H7 (cell line): ENCODE measurements at places on chromosomes 12 and 14. TPM values are rescaled to one million over a fixed set of nuclear protein-coding genes. Genes with fewer than 3 reads are reported as not detected.

DNA sequence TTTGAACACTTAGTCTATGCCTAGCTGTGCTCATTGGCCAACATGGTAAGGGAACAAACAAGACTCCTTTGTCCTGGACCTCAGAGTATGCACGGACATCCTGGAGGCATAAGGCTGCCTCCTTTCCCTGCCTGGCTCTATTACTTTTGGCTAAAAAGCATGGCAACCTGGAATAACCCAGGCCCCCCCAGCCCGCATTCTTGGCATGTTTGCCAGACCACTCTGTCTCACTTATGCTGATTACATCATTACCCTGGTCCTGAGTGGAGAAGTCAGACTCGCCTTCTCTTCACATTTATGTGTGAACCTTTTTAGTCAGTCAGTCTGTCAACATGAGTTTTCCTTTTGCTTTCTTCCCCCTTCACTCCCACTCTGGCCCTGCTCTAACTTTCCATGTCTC lies 58.0 kb upstream of the ELK3 start:
- DNase-seq: no peak

DNA sequence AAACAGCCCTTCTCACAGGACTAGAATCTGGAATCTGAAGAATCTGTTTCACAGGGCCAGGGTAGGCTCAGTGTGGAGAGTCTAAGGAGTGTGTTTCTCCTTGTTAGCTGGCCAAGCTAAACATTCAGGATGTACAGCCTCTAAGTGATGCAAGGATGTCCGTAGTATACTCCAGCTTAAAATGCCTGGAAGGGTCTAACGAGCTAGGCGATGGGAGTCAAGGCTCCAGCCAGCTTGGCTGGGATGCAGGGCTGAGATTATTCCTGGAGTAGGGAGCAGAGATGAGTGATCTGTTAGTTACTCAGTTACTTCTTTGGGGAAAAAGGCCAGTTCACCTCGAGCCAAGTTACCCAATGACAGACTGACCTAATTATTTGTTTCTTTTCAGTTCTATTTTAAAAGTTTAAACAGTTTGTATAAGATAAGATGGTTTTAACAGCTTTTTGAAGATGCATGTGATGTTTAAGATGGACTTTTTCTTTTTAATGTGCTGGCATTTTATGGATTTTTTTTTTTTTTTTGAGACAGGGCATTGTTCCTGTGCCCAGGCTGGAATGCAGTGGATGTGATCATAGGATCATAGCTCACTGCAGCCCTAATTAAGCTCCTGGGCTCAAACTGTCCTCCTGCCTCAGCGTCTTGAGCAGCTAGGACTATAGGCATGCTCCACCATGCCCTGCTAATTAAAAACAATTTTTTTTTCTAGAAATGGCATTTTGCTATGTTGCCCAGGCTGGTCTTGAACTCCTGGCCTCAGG lies 41.1 kb downstream of the SYNE2 start:
- no peak for DNase-seq

DNA sequence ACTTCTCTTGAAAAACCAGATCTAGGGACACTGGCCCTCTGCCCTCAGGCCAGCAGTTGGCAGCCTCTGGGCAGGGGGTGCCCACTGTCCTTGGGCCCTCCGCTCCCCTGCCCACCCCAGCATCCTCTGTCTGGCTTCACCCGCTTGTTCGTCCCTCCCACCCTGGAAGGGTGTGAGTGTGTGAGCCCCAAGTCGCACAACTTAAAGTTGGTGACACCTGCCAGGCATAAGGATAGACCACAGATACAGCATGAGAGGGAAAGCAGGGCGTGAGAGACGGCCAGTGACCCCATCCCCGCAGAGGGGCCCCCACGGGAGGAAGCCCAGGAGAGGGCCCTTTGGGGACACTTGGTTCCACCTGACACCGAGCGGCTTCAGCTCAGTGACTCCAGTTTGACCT lies 23.5 kb upstream of the RIMBP2 start:
- no peak for DNase-seq

- no peak for DNase-seq
Observed at GRCh38 chr14:94761348-94761996, 8.4 kb downstream of the GSC start.

DNA sequence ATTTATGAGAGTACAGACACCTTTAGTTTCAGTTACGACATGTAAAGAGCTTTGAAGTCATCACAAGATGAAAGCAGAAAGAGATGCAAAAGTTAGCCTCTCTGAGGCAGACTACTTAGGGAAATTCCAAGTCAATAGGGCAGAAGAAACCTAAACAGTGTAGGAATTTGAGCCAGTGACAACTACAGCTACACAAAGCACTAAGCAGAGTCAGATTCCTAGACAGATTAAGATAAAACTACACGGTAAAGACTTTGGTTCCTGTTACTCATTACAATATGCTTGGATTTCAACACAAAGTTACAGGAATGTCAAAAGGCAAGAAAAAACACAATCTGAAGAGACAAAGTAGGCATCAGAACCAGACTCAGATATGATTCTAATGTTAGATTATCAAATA lies 1302.3 kb downstream of the FSCB start:
- DNase-seq: no peak

- DNase-seq: no peak
Observed at GRCh38 chr12:65164774-65165173, 4.6 kb upstream of the LEMD3 start.

The CNTN1 gene
- total RNA-seq: 2.9 and 4.3 TPM in 2 replicates

The PLD4 gene
- 0.11 TPM in 1 of 2 replicates, not detected in the other for total RNA-seq
